ENCODE measurements at places on chromosomes 1 and 21.
A peak's percentile ranks its signal among the peaks of the same experiment; 100 is the strongest.

GRCh38 chr1:2221271-2221670 is 6.8 kb upstream of the SKI start:
- DNase-seq = no peak

DNA sequence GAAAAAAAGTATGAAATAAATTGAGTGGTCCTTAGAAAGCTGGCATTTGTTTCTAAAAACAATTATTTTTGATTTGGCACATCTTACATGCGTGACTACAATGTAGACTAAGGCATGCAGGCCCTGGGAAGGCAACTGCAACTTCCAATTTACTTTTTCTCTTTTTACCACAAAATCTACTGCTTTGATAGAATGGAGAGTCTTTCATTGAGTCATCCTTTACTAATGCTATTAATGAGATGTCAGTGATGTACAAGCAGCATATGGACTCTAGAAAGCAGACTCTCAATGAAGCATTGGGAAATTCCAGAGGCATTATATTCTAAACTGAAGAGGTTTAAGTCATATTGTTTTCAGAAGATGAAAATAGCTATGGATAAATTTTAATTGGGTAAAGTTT is 29.6 kb upstream of the PRRX1 start:
- DNase-seq = peak; percentile 46

DNA sequence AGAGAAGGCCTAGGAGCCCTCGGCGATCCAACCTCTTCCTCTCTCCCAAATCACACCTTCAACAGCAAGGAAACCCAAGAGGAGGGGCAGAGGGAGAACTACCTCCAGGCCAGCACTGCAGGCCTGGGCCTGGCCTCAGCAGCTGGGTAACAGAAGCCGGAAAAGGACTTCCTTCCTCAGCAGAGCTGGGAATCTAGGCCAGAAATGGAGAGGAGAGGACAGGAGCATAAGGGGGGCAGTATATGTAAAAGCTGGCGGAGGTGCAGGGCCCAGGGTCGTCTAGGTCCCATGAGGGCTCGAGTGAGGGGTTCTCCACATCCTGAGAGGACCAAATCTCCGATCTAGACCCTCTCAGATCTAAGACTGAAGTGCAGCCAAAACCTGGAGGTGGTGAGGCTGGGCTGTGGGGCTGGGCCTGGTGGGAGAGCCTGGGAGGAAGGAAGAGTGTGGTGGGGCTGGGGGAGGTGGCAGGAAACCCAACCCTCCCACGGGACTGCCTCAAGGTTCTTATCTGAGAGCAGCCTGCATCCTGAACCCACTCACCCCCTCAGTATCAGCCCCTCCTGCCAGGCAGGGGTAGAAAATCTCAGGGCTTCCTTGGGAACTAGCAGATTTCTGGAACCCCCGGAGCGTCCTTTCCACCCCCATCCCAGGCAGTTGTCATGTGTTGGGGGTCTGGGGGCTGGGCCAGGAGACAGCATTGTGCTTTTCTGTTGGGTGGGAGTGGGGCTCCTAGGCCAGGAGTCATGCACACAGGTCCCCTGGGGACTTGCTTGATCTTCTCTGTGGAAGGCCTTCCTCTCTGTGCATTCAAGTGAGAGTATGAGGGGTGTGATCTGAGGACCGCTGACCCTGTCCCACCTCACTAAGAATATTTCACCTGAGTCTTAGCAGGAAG is 33.0 kb downstream of the PIK3C2B start:
- no peak for DNase-seq

- no peak for DNase-seq
These were observed 16.3 kb downstream of the PIK3C2B start for GRCh38 chr1:204478172-204478899.

Measured in hepatic stellate cell (primary cell).